Spleen (tissue), 13 donors: ENCODE measurements at places on chromosomes 12 and 14. TPM values are rescaled to one million over a fixed set of nuclear protein-coding genes. Genes with fewer than 3 reads are reported as not detected.

The PAH gene
- total RNA-seq: not detected

The INHBC gene
- not detected for total RNA-seq

The SOAT2 gene
- not detected for total RNA-seq

The ADCY4 gene
- 88.2 TPM for total RNA-seq

The CLEC6A gene
- total RNA-seq: 0.77 TPM

The RILPL2 gene
- 12.5 TPM for total RNA-seq

The CCDC184 gene
- 1.7 TPM for total RNA-seq

The CLEC1A gene
- total RNA-seq: 12.4 TPM

The SLC6A13 gene
- total RNA-seq: not detected

The KRT73 gene
- total RNA-seq: 0.32 TPM

The IFI27 gene
- 750 TPM for total RNA-seq

The LAG3 gene
- total RNA-seq: 9.4 TPM

The TAS2R14 gene
- 5.6 TPM for total RNA-seq

The FGF23 gene
- not detected for total RNA-seq

The SOS2 gene
- 51.7 TPM for total RNA-seq

The ANKLE2 gene
- 83.3 TPM for total RNA-seq

The CD4 gene
- 207 TPM for total RNA-seq

The ASIC1 gene
- total RNA-seq: 0.54 TPM

The RNFT2 gene
- total RNA-seq: 4.4 TPM

The SAMD15 gene
- total RNA-seq: 0.79 TPM

The RFLNA gene
- not detected for total RNA-seq

The OTOGL gene
- 0.55 TPM for total RNA-seq

The STAB2 gene
- total RNA-seq: 294 TPM

The SELPLG gene
- total RNA-seq: 142 TPM

The POTEM gene
- total RNA-seq: not detected

The OR4K14 gene
- not detected for total RNA-seq

The ASCL1 gene
- not detected for total RNA-seq

The SLC16A7 gene
- 98.8 TPM for total RNA-seq

The ADAMTS20 gene
- total RNA-seq: not detected

The SLC25A47 gene
- not detected for total RNA-seq

The GUCY2C gene
- total RNA-seq: not detected

The KMT2D gene
- 164 TPM for total RNA-seq

The KRT75 gene
- not detected for total RNA-seq

The ART4 gene
- 21.6 TPM for total RNA-seq

The OTX2 gene
- total RNA-seq: not detected

The GPR135 gene
- 3.2 TPM for total RNA-seq

The RPL10L gene
- total RNA-seq: not detected

The SIX4 gene
- total RNA-seq: not detected

The SYCP3 gene
- 0.26 TPM for total RNA-seq

The TCTN2 gene
- 7.6 TPM for total RNA-seq

The MAP3K9 gene
- total RNA-seq: 3.7 TPM

The C12orf50 gene
- total RNA-seq: not detected

The PTPRB gene
- 57.7 TPM for total RNA-seq

The KRT74 gene
- not detected for total RNA-seq

The SLC2A3 gene
- 160 TPM for total RNA-seq

The NKX2-1 gene
- not detected for total RNA-seq

The JPH4 gene
- total RNA-seq: 17.3 TPM

The TSFM gene
- total RNA-seq: 16.7 TPM

The CAPZA3 gene
- not detected for total RNA-seq

The FAIM2 gene
- total RNA-seq: 1.5 TPM

The AICDA gene
- total RNA-seq: 0.43 TPM

The NXPH4 gene
- total RNA-seq: not detected

The TMEM229B gene
- 30.0 TPM for total RNA-seq

The CFAP251 gene
- total RNA-seq: 3.0 TPM

The OR4E1 gene
- not detected for total RNA-seq

The PARPBP gene
- 5.8 TPM for total RNA-seq

The NEK9 gene
- total RNA-seq: 92.1 TPM

The GPR65 gene
- 13.8 TPM for total RNA-seq

The DHRS2 gene
- 13.7 TPM for total RNA-seq
